CD4-positive, alpha-beta T cell treated with Interleukin-4 for 1 hour (primary cell): ENCODE measurements at places on chromosomes 16 and 17.

GRCh38 chr17:6153375-6153774, 83.2 kb downstream of the WSCD1 start:
- no peak for DNase-seq

DNA sequence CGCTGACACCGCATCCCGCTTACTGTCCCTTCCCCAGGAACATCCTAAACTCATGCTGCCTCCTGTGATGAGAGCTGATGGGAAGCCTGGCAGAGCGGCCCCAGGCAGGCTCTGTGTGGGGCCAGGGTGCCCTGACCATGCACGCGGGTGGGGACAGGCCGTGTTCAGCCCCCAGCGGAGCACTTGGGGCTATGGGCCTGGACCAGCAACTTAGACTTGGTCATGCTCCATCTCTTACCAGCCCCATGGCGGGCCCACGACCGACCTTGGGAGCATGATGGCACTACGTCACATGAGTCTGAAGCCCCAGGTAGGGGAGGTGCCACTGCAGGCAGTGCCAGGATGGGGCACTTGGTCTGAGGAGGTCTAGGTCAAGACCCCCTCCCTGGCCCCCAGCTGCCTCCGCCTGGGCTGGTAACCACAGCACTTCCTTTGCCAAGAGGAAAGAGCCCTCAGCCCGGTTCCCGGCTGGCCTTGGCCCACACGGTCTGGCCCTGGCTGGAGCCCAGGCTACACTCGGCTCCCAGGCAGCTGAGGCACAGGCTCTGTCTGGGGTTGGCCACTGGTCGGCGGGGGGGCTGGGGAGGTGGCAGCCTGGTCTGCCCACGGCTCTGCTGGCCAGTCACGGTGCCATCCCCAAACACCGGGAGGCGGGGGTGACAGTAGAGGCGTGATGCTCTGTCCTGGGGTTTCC, 25.7 kb downstream of the BAHCC1 start:
- DNase-seq, result no peak

DNA sequence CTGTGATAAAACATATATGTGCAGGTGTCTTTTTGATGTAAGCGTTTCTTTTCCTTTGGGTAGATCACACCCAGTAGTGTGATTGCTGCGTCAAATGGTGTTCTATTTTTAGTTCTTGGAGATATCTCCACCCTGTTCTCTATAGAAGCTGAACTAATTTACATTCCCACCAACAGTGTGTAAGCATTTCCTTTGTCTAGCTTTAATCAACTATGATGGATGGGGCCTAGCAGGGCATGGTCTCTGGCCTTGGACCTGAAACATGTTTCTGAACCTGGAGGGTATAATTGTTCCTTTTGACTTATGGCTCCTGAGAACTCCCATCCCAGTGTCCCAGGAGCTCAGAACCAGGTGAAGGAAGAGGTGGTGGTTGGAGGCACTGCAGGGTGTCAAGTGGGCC, 93.9 kb downstream of the HAPSTR1 start:
- no peak for DNase-seq

- DNase-seq, result no peak
These were observed 6.0 kb downstream of the IL34 start for GRCh38 chr16:70652322-70652721.
